ENCODE measurements at places on chromosomes 2 and 18. TPM values are rescaled to one million over a fixed set of nuclear protein-coding genes. Genes with fewer than 3 reads are reported as not detected.
A peak's percentile ranks its signal among the peaks of the same experiment; 100 is the strongest.

DNA sequence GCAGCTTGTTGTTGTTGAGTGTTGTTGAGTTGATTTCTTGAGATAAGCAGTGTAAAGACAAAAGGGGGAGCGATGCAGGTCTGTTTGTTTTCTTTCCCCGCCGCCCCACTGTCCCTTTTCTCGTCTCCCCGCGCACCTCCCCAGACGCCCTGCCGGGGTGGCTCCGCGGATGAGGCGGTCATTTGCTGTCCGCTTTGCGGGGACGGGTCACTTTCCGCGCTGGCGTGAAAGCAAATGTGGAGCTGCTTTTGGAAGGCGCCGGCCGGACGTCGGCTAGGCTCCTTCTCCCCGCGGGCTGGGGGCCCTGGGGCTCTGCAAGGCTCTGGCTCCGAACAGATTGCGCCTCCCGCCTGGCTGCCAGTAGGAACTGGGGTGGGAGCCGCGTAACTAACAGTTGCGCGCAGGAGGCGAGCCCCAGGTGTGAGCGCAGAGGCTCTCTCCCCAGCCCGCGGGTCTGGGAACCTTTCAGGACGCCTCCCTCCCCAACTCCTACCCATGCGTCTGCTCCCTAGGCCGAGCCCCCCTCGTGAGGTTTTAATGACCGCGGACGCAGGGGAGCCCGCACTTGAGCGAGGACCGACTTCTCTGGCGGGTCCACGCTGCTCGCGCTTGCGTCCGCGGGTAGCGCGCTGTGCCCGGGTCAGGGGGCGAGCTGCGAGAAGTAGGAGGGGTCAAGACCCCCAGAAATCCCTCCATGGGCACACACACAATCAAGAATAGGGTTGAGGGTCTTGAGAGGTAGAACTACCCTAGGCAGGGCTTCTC lies 146.6 kb downstream of the MEIS1 start:
- no peak for DNase-seq

DNA sequence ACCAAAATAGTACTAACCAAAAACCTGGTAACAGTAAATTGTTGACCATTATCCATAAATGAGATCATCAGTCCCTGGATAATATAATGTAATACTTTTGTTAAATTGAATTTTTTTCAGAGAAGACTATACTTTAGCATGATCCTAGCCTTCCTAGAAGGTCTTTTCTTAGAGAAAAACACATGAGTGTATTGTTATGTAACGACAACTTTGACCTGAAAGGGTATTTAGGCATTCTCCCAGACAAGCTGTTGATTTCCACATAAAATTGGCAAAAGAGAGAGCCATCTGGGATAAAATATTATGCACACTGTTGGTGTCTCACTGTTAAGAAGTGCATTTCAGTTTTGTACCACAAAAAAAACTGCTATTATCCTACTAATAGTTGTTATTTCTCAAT lies 120.0 kb upstream of the MAPRE2 start:
- DNase-seq, result no peak

SERPINB10 gene
- total RNA-seq, result not detected

- no peak for DNase-seq
These were observed 85.6 kb downstream of the FBXO15 start for GRCh38 chr18:74062037-74062436.

GRCh38 chr18:48913201-48913600 lies 37.6 kb downstream of the SMAD7 start:
- DNase-seq, result peak; percentile 42

DNA sequence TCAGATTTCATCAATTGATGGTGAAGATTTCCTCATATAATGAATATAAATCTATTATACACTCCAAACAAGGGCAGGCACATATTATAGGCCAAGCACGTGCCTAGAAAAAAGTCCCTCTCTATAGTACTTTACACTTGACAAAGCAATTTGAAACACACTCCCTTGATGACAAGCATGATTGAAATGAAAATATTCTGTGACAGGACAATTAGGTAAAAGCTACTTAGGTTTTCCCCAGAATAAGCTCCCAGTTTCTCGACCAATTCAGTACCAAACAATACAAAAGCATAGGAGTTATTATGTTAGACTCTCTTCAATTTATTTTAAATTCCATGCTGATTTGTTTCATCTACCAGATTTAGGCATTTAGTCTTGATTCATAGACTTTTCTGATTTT lies 47.7 kb downstream of the CCDC68 start:
- DNase-seq, result no peak

MAPK4 gene
- 0.28 TPM for total RNA-seq

GRCh38 chr2:172050479-172051125 lies 34.7 kb upstream of the DLX1 start:
- no peak for DNase-seq

GRCh38 chr2:32135409-32135808 lies 30.3 kb upstream of the SLC30A6 start:
- DNase-seq, result no peak

DNA sequence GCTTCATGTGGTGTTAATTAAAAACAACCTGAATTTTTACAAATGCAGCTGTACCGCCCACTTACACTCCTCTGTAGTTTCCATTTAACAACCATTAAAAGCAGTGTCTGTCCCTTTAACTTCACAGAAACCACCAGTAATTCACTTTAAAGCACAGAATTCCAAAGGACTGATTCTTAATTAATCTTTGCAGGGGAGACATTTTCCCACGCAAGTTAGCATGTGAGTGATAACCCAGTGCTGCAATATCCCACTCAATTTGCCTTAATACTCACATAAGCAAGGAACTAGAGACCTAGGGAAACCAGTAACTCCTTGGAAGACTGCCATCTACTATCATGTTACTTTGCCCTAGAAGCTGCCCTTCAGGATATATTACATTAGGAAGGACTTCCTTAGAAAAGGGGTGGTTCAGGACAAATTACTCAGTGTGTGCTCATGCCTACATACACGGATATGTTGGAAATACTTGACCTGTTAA lies 102.3 kb downstream of the OSR1 start:
- no peak for DNase-seq

LYPD1 gene
- 4.1 TPM for total RNA-seq

DNA sequence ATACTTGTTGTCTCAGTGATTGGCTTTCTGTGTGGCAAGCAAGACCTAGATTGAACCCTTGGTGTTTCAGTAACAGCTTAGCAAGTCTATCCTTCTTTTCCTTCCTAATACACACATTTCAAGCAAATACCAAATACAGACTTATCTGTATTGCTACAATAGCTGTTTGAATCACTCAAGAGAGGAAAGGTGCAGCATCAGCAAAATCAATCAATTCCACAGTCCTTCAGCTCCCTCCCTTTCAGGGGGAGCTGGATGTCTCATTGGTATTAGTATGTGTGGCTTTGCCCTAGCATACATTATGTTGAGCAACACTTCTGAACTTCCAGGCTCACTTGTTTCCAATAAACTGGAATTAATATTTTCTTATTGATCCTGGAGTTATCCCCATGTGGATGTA lies 323.1 kb downstream of the TMX3 start:
- no peak for DNase-seq

DNA sequence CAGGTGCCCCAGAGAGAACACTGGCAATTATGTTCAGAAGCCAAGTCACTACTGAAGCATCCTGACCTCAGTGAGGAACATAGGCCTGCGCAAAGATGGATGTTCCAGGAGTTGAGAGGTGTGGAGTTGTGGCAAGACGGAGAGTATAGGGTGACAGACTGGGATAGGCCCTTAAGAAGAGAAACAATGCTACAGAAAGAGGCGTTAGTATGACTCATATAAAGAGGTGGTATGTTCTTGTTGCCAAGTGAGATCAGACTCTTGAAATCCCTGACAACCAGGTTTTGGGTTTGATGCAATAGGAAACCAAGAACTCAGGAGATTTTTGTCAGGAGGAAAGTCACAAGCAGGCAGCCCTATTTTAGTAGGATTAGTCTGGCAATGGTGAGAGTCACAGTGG lies 185.6 kb downstream of the RIT2 start:
- no peak for DNase-seq

GRCh38 chr2:163157891-163158496 lies 319.4 kb upstream of the KCNH7 start:
- no peak for DNase-seq

DNA sequence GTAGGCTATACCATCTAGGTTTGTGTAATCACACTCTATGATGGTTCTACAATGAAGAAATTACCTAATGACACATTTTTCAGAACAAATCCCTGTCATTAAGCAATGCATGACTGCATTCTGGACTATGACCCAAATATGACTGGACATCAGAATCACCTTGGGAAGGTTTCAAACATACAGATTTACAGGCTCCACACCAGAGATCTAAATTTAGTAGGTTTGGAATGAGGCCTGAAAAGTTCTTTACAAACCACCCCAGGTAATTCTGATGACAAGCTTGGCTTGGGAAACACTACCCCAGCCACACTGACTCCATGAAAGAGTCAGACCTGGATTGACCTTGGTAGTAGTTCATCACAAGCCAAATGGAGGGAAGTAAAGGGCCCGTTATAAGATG lies 52.2 kb upstream of the NFE2L2 start:
- DNase-seq, result no peak

- no peak for DNase-seq
These were observed 84.3 kb upstream of the GRB14 start for GRCh38 chr2:164705412-164706167.

IGFBP5 gene
- 500 TPM for total RNA-seq

GRCh38 chr2:74887960-74888700 lies 54.2 kb downstream of the HK2 start:
- DNase-seq, result no peak

Measured in chondrocyte (in vitro differentiated cells).